ENCODE measurements at places on chromosomes 1 and 21. TPM values are rescaled to one million over a fixed set of nuclear protein-coding genes. Genes with fewer than 3 reads are reported as not detected.

- DNase-seq = no peak
These were observed 23.2 kb downstream of the RHOU start for GRCh38 chr1:228758447-228758846.

Gene ANKRD45
- total RNA-seq = 0.44 TPM

Gene CHML
- total RNA-seq = 9.7 TPM

GRCh38 chr1:81660286-81660685 is 140.4 kb upstream of the ADGRL2 start:
- DNase-seq = no peak

Gene PCP4
- not detected for total RNA-seq

Gene KCTD3
- total RNA-seq = 46.7 TPM

GRCh38 chr1:8435569-8436071 is 117.7 kb downstream of the SLC45A1 start:
- DNase-seq = no peak

DNA sequence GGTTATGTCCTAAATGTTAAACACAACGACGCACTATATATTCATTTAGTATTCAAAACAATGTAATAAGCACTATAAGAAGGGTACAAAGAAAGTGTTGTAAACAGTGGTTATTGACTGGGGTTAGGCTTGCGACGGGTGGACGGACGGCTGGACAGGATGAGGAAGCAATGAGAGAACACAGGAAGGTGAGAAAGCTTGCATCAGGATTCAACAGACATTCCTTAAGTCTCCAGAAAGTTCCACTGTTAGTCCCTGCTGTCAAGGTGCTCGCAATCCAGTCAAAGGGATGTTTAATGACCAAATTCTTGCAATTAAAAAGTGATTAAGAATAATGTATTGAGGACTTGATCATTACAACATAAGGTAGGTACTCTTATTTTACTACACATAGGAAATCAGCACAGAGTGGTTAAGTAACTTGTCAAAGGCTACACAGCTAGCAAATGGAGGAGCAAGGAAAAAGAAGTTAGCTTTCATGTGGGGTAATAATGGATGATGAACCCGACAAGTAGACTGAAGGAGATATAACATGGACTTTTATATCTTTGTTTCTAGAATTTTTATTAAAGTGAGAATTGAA is 994 bp upstream of the ACBD6 start:
- no peak for DNase-seq

- DNase-seq = peak; percentile 97
These were observed 162.6 kb upstream of the IRF2BP2 start for GRCh38 chr1:234772345-234773147.

Gene RIPPLY3
- total RNA-seq = not detected

DNA sequence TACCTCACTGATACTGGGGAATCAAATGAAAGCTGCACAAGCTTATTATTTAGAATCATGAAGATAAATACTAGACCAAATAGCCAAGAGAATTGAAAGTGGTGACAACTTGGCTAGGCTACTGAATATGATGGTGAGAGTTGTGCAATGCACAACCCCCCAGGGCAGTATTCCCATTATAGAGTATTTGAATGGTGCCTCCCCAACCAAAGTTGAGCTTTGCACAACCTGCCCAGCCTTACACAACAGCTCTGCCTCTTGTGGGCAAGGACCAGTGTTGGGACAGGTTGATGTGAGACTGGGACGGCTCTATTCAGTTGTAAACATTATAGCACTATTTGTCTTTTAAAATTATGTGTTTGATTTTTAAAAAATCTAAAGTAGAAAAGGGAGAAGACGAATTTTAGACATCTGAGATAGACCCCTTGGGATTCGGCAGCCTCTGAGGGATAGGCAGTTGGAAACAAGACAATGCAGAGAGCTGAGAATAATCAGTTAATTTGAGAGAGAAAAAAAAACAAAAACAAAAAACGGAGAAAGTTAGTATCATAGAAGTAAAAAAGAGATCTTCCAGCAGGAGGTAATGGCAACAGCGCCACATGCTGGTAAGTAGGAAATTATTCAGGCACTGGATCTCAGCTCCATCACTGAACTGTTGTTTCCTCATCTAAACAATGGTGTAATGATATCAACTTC is 91.0 kb upstream of the KCNA3 start:
- DNase-seq = peak; percentile 10

GRCh38 chr1:244273845-244274619 is 177.7 kb downstream of the ADSS2 start:
- DNase-seq = peak; percentile 42

GRCh38 chr1:16608838-16609560 is 4.4 kb downstream of the NBPF1 start:
- DNase-seq = no peak

- no peak for DNase-seq
These were observed 93.3 kb upstream of the ADAMTS5 start for GRCh38 chr21:27060190-27060589.

DNA sequence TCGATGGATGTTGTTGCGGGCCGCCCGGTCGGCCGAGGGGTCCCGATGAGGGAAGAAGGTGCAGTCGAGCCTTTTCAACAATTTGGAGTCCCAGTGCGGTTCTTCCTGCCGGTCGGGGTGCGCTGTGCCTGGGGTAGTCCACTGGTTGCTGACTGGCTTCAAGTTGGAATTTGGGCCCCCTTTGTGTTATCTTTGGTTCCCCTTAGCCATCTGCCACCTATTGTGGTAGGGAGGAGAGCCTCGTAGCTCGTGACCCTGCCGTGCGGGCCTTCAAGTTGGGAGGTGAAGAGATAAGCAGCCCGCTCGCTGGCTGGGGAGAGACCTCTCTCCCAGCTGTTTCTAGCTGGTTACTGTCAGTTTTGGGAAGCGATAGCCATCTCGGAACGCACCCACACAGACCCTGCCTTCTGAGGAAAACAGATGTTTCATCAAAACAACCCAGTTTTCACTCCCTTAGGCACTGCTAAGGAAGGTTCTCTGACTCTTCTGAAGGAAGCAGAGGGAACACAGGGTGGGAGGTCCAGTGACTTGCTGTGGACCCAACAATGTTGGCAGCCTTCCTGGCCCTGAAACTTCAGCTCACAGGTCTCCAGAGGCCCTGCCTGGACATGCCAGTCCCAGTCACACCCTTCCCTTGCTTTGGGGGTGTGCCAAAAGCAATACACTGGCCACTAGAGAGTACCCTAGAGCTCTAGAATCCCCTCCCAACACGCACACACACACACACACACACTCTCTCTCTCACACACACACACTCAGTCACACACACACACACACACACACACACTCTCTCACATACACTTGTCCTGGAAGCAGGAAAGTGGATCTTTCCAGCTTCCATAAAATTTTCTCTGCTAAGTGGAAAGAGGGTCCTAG is 1.0 kb downstream of the BTG2 start:
- DNase-seq = peak; percentile 51

DNA sequence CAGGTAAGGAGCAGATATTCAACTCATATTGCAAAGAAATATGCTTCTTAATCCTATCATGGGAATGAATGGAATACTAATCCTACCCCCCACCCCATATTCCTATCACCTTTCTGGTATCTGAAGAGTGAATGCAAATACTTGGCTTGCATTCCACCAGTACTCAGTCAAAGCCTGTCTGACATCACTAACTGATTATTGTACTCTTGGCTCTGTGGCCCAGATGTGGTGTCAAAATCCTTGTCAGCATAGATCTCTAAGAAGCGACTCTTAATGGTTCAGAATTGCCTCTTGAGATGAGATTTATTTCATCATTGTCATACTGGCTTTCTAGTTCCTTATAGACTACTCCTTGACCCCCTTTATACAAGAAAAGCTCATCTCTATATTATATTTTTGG is 604.6 kb downstream of the ADGRL2 start:
- DNase-seq = no peak

DNA sequence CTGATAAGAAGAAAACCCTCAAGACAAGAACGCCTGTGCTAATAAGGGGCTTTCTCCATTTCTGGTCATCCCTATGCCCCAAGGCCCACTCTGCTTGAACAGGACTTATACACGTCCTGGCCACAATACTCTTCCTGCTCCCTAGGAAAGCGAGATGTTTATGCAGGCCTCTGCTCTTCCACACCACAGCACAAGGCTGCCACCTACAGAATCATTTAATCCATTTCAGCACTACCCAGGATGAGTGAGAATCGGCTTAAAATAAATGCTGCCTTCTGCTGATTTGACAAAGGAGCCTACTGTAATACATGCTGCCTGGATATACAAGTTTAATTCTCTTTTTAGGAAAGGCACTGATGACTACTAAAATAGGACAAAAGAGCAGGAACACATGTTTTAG is 29.4 kb downstream of the FRRS1 start:
- peak; percentile 21 for DNase-seq

DNA sequence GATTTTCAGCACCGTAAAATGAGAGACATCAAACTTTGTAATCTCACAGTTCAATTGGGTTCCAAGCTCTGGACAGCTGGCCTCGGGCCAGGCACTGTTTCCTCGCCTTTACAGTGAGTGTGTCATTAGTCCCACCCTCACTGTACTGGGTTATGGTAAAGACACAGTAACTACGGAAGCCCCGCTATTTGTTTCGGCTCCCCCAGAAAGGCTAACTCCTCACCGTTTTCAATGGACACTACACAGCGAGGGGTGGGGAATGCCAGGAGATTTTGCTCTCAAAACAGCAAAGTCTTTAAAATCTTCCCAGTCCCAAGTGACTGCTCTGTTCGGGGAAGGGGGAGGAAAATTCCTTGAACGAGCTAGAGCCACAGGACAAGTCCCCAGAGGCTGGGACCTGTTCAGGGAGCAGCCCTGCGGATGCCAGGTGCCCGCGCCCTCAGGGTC is 757 bp upstream of the SPSB1 start:
- no peak for DNase-seq

GRCh38 chr1:107668762-107669161 is 296.2 kb downstream of the VAV3 start:
- no peak for DNase-seq

DNA sequence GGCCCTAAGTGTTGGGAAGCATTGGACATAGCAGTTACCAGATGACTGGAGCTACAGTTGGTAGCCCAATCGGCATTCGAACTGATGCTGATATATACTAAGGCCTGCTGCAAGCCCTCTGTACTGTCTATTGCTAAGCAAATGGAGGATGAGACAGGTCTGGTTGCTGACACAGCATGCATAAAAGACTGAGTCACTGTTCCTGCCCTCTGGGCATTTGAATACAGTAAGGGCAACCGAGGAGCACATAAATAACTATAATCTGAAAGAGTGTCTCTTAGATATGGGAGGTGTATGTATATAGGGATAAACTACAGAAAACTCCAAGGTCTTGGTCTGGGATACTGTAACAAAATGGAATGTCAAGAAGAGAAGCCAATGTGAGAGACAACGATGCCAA is 16.8 kb upstream of the MARK1 start:
- no peak for DNase-seq

DNA sequence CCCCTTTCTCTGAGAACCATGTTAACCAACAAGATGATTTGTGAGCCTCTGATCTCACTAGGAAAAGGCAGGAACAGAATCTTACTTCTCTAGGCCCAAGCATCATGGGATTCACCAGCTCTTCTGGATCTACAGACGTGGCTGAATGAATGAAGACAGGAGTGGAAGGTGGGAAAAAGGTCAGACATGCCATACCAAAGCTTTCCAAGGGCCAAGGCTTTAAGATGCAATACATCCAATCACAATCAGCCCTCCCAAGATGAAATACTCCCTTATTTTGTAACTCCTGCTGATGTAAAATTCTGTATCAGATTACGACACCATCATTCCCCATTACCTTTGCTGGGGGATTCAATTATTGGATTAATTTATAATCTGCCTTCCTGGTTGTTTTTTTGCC is 80.9 kb downstream of the SSBP3 start:
- no peak for DNase-seq

Gene THEM5
- not detected for total RNA-seq

GRCh38 chr1:230037261-230037660 is 29.8 kb upstream of the GALNT2 start:
- no peak for DNase-seq

GRCh38 chr1:182348961-182349747 is 42.4 kb downstream of the GLUL start:
- DNase-seq = no peak

DNA sequence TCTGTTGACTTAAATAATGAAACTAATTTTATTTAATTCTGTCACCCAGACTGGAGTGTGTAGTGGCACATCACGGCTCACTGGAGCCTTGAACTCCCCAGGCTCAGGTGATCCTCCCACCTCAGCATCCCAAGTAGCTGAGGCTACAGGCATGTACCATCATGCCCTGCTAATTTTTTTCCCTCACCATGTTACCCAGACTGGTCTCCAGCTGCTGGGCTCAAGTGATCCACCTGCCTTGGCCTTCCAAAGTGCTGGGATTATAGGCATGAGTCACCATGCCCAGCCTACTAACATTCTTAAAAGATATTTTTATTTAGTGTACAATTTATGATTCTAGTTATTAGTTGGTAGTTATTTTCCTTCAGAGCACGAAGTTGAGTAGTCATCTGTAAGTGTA is 49.5 kb downstream of the NRDC start:
- no peak for DNase-seq

DNA sequence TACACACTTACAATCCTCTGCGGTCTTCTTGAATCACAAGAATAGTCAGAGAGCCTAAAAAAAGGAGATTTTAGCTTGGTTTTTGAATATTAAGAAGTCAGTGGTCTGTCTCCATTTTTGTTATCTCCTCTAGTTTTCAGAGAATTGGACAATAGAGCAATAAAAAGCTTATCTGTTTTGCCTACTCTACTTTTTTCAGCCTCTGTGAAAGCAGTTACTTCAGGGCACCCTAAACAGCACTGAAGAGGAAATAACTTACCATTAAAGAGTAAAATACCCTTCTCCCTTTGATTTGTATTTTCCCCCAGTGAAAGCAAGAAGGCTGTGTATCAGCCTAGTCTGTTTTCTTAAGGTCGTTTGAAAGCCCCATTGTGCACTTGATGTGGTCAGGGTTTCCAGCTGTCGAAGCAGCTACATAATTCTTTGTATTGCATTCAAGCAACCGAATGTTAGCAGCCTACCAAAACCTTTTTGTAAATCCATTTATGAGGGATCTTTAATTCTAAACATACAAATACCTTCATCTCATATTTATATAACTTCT is 1.0 kb downstream of the NTMT2 start:
- no peak for DNase-seq

GRCh38 chr21:36260030-36260787 is 59.8 kb upstream of the MORC3 start:
- peak; percentile 24 for DNase-seq

Gene ANGPTL3
- total RNA-seq = 0.07 TPM

Gene TNFAIP8L2
- not detected for total RNA-seq

Gene PRMT2
- 59.1 TPM for total RNA-seq

DNA sequence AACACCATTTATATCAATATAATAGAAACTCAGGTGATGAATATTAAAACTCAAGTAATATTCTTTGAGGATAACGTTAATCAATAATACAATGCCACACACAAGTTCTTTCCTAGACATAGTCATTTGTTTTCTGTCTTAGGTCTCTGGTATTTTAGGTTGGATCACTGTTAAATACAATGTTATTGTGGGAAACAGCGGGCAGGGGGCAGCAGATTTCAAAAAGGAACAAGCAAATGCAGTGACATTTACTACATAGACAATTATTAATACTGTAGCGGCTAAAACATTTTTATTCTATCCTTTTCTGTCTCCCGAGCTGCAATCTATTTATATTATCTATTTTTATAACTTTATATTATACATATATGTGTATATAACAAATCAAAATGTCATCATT is 186.4 kb upstream of the ZNHIT6 start:
- DNase-seq = peak; percentile 18

- no peak for DNase-seq
These were observed 85.3 kb downstream of the FOXD2 start for GRCh38 chr1:47522935-47523834.
